ENCODE measurements at places on chromosomes 3 and 15.

DNA sequence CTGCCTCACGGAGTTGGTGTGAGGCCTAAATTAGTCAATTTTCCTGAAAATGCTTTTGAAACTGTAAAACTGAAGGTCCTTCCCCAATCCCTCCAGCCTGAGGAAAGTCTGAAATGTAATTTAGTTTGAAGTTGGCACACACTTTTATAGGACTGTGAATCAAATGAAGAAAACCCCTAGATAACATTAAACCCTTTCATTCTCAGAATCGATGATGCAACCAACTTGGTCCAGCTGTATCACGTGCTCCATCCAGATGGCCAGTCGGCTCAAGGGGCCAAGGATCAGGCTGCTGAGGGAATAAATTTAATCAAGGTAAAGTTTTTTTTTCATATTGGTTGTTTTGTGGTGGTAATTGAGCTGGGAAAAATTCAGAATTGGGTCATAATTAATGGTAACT is 11.7 kb downstream of the MRPS22 start:
- DNase-seq = no peak

DNA sequence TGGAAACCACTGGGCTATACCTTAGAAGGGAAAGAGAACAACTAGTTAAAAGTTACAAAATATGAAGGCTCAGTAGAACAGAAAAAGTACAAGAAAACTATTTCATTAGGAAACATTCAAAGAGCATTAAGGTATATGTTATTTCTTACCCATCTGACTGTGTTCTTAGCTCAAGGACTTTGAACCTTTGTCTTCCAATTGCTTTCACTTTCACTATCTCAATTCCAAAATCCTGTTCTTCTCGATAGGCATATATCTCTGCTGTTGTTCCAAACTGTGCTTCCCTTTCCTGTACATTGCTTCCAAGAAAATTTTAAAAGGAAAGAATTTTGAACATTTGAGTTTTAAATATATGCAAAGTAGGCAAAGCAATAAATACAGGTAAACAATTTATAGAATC is 6.9 kb downstream of the CRBN start:
- DNase-seq = no peak

DNA sequence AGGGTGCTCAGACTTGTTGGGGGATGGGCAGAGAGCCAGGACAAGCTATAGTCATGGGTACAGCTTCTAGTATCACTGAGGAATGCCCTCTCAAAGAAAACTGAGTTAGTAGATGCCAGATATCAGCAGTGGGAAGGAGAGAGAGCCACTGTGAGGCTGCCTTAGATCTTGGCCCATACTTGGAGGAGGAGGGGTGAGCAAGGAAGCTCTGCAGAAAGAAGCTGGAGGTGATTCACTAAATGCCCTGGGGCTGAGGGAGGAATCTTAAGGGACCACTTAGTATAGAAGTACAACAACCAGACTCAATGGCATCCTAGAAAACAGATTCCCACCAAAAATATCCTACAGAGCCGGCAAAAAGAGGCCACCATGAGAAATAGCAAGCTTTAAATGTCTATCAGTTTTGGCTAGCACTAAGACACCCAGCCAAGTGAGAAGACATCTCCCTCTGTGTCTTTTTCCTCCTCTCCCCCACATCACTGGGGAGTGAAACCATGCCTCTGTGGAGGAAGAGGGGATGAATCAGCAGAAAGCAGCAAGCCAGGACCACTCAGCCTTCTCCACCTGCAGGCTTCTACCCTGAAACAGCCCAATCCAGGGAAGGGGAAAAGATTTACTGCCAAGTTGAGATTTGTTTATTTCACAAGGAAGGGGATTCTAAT is 282.5 kb upstream of the STT3B start:
- DNase-seq = no peak

DNA sequence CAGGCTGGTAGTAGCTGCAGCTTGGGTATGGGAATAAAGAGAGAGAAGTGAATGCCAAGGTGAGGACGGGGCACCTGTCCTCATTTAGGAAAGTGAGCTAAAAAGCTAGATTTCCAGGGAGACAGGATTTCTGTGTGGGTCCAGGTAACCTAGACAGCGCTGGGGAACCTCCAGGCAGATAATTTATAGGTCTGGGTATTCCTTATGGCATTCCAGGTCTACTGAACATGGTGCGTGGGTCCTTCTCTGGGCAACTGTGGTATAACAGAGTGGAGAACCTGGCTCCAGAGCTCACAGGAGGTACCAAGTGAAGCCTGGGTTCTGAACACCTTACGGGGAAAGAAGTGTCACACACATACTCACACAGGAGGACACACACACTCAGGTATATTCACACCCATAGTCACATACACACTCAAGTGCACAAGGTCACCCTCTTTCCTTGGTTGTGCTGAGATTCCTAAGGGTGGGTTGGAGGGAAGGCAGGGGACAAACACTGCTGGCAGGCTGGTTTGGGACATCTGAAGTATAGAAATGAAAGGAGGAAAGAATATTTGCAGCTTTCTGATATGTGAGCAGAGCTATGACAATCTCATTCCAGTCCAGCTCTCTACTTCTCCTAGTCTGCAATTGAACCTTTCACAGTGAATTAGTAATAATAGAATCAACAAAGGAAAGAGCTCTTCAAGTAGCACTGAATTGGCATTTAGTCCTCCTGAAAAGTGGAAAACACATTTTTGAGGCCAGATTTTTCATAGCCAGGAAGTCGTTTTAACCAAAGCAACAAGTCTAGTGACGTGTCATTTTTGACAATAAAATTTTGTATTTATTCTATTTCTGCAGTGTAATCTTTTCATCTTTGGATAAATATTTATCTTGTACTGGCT is 37.4 kb upstream of the ITGA11 start:
- no peak for DNase-seq

GRCh38 chr3:194637066-194637465 is 3.8 kb upstream of the TMEM44 start:
- DNase-seq = no peak

- no peak for DNase-seq
Observed at GRCh38 chr3:42698911-42699230, 3.7 kb downstream of the HHATL start.

GRCh38 chr15:63940966-63941620 is 105.2 kb downstream of the DAPK2 start:
- no peak for DNase-seq

DNA sequence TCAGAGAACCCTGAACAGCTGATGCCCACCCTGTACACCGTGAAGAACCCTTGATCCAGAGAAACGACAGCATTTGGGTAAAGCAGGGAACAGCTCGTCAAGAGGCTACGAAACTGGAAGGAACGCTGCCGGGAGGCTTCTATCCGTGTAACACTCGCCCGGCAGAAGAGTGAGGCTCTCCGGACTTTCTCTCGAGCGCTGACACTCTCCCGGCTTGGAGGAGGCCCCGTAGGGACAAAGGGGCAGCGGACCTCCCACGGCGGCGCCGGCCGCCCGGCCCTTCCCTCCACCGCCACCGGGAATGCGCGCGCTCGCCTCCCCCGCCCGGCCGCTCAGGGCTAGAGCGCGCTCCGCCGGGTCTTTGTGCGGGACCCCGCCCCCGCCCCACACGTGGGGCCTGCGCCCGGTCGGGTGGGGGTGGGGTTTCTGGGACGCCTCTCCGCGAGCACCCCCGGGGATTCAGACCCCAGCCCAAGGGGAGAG is 1.7 kb downstream of the HYAL2 start:
- DNase-seq = peak; percentile 52

GRCh38 chr3:159322322-159322939 is 520.6 kb downstream of the MFSD1 start:
- no peak for DNase-seq

- no peak for DNase-seq
Observed at GRCh38 chr3:124666067-124666466, 64.2 kb upstream of the UMPS start.

DNA sequence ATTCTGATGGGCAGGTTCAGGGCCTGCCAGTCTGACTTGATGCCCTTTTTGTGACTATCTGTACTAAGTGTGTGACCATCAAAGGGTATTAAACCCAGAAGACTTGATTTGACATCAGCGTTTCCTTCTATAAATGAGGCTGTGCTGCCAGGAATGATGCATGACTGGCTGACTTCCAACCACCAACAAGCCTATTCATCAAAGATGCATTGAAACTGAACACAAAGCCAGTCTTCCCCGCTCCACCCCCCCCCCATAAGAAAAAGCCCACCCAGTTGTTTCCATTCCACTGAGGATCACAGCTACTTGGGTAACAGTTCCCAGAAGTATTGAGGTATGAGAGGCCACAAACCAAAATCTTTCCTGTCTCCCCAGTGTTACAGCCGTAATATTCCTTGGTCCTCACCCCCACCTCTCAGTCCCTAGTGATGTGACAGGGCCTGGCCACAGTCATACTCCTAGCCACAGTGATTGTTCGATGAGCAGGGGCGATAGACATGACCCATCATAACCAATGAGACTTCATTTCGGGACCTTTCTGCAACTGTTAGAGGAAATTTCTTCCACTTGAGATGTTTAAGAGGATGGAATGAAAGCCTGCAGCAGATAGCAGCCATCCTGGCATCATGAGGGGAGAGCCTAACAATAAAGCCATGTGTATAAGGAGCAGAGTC is 22.6 kb downstream of the SH3BP5 start:
- no peak for DNase-seq

DNA sequence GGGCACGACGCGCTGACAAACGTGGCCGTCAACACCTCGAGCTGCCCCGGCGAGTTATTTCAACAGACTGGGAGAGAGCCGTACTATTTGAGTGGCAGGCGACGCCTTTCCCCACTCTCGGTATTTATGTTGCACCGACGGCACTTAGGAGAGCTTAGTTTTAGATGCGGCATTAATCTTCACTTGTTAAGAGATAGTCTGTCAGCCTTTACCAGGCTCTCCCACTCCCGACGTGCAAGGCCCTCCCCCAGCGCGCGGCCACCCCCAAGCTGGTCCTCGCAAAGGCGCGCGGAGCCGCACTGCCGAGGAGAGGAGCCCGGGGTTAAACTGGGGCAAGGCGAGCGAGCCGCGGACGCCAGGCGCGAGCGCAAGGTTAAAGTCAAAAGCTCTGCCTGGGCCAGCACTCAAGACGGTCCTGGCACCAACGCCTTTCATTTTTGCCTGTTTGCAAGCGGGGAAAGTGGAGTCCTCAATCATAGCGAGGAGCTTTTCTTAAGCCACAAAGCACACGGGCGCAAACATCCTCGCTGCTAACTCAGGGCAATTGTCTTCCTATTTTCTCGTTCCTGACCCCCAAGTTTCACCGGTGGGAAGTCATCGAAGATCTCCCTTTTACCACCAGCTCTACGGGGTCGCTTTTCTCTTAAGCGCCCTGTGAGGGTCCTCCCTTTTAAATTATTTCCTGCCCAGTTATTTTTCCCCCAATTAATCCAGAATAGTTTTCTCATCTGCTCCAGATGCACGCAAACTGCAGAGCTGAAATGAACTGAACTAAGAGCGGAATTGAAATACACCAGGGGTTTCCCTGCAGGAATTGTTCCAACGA is 86.6 kb downstream of the NR2F2 start:
- DNase-seq = no peak

- DNase-seq = no peak
Observed at GRCh38 chr3:189673535-189673934, 42.3 kb downstream of the TP63 start.

DNA sequence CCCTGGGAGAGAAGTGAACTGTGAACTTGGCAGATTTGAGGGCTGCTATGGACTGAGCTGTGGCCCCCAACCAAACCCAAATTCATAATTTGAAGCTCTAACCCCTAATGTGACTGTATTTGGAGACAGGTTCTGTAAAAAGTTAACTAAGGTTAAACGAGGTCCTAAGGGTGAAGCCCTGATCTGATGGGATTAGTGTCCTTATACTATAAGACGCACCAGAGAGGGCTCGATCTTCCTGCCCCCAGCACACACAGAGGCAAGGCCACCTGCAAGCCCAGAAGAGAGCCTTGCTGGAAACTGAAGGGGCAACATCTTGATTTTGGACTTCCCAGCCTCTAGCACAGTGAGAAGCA is 34.0 kb downstream of the TKT start:
- DNase-seq = no peak

DNA sequence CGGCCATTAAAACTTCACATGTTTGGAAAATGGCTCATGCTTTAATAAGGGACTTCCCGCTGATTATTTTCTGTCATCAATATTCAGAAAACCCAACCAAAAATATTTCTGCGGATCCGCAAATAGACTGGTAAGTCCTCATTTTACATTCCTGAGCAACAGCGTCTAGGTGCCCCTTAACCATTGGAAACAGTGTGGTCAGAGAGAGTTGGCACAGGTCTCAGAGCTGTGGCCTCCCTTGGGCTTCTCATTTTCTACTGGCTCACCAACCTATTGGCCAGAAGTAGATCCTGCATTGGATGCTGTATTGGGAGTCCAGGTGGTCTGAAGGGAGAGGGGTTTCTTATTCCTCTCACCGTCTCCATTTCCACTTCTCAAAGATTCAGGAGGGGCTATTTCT is 348.1 kb upstream of the DCBLD2 start:
- DNase-seq = no peak

GRCh38 chr15:30650012-30650929 is 24.3 kb downstream of the ARHGAP11B start:
- DNase-seq = no peak

DNA sequence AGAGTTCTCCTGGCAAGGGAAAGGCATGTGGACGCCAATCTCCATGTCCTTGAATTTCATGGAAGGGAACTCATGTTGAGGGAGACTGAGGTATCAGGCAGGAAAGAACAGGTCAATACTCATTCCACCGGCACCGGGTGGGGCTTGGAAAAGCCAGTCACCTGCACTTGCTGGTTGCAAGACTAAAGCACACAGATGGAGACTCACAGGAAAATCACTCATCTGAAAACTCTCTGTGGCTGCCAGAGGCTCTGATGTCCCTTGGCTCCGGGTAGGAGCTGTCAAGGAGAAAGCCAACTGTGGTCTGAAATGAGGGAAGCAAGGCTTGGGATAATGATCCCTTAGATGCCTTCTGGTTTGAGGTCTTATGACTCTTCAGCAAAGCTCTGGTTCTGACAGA is 8.7 kb upstream of the CGNL1 start:
- DNase-seq = no peak

- no peak for DNase-seq
Observed at GRCh38 chr3:26104851-26105251, 315.0 kb downstream of the OXSM start.

DNA sequence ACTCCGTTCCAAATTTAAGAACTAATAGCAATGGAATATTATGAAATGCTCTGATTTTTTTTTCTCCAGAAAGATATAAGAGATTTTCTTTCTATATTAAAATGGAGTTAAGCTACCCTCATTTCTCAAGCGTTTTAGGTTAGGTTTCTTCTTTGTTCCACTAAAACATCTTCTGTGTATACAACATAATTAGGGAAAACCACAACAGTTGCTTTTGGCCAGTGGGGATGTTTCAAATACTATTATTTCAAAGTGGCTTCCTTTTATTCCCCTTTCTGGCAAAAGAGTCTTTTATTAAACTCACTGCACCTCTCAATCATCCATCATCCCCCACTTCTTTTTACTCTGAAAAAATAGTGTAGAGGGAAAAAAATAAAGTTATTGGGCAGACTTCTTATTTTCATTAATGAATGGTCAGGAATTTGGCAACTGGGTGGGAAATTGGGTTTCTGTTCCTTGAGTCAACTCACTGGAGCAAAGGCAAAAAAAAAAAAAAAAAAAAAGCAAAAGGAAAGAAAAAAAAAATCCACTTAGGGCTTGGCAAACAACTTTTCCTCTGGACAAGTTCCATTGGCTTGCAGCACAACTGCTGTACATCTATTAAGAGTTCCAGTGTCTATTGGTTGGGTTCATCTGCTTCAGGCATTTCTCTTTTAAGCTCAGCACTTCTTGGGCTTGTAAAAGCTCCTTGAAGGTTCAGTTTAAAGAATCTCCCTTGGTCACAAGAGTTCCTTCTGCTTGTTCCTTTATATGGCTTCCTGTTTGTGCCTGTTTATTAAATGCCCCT is 963.4 kb downstream of the ROBO1 start:
- no peak for DNase-seq

GRCh38 chr3:150739877-150740645 is 22.9 kb downstream of the SIAH2 start:
- no peak for DNase-seq
